Suppressor macrophage (primary cell): ENCODE measurements at places on chromosomes 12 and 14.

DNA sequence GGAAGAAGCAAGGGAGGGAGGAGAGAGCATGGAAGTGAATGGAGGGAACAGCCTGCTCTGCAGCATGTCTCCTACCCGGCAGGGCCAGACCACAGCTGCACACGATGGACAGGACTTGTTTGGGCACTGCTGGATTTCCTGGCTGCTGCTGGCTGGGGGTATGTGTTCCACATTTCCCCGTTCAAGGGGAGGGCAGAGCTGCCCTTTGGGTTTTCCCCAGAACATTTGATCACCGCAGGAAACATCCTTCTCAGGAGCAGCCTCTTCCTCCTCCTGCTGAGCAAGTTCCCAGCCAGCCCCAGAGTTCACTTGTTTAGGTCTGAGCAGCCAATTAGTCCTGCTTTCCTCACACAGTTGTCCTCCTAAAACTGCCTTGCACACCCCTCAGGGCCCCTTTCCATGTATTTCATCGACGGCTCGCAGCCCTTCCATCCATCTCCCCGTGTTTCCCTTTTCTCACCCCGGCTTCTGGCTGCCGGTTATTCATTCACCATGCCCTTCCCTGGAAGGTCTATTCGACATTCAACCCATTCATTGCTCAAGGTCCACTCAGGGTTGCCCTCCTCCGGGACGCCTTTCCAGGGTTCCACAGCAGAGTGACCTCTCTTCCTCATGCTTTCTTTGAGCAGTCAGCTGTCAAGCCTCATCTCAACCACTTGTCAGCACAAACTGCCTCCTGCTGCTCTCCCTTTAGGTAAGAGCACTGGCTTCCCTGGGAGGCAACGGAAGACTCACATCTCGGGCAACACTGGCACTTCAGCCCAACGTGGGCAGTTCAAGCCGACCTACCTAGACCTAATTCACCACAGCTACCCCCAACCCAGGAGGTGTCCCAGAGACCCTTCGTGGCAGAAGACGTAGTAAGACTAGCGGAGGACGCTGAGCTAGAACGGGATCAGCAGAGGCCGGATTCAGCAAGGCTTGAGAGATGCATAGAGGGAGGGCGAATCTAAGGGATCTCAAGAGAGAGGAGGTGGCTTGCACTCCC is 20.1 kb upstream of the ANO2 start:
- no peak for DNase-seq

GRCh38 chr12:102691773-102692555 is 211.6 kb upstream of the IGF1 start:
- no peak for DNase-seq

DNA sequence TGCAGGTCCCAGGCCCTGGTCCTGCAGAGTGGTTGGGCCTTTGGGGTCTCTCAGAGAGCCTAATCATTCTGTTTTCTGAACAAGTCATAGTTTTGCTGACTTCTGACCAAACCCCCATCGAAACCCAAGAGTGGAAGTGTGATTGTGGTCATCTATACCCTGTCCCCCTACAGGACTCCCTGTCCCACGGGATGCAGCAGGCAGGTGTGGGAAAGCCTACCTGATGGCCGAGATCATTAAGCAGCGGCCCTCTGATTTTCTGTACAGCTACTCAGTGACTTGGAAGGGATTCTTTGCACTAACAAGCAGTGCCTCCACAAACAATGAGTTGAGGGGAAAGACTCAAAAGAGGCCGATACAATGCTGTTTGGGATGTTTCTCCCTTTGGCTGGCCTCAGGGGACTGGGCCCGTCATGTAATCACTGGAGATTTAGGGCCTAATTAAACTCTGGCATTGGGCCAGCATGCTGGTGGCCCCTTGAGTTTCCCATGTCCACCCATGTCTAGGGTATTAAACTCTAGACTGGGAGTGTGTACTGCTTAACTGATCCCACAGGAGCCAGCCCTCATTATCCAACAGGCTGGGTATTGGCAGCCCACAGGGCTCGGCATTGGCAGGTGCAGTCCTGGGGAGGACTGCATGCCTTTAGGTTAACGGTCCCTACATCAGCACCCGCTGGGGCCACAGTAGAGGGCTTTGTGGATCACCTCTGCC is 192.8 kb downstream of the ZFP36L1 start:
- DNase-seq: no peak

DNA sequence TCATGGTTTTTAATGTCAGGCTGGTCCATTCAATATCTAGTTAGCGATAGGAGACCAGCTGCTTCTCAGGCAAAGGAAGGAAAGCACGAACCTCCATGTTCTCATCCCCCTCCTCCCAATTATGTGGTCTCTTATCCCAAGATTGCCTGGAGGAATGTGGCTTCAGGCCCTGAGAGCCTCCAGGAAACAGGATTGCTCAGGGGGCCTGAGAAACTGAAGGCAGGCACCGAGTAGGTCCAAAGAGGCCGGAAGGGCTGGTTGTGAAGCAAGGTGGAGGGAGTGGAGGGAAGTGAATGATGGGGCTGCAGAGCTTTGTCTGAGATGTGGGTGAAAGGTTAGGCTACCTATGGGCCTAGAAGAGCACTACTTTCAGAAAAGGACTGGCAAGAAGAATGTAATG is 188.2 kb upstream of the DDHD1 start:
- no peak for DNase-seq

- DNase-seq: peak; percentile 58
These were observed 13.6 kb downstream of the TTC9 start for GRCh38 chr14:70655110-70655826.

DNA sequence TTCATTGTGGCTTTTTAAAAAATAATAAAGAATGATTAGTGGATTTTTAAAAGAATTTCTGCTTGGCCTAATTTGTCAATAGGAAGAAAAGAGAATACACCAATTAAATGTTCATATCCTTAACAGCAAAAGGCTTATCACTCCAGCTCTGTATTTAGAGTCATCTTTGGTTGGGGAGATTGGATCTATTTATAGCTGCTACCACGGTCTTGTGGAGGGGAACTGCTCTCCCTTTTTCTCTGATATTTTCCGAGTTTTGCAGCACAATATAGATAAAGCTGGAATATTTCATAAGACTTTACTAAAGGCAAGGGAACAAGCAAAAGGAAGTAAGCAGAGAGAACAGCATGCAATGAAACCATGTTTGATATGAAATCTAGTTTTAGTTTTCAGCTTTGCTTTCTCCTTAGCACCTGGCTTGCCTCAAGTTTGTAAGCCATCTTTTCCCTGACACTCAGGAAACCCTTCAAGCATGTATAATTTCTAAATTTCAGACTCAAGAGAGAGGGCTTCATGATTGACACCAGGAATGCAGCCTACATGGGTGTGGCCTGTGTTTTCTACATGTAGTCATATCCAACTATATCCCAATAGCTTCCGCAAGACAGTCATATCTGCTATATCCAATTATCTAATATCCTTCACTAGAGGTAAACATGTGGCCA is 35.2 kb downstream of the BRMS1L start:
- DNase-seq: no peak

GRCh38 chr12:90593596-90594295 is 361.2 kb downstream of the CCER1 start:
- no peak for DNase-seq

GRCh38 chr12:75137896-75138295 is 71.7 kb downstream of the KCNC2 start:
- DNase-seq: no peak

- DNase-seq: no peak
These were observed 2.9 kb downstream of the PHLDA1 start for GRCh38 chr12:76028571-76029277.

- DNase-seq: peak; percentile 16
These were observed 19.1 kb upstream of the MAPKAPK5 start for GRCh38 chr12:111822886-111823285.
